Progenitor cell of endocrine pancreas (in vitro differentiated cells): ENCODE measurements at places on chromosomes 6 and 20. TPM values are rescaled to one million over a fixed set of nuclear protein-coding genes. Genes with fewer than 3 reads are reported as not detected.

DNA sequence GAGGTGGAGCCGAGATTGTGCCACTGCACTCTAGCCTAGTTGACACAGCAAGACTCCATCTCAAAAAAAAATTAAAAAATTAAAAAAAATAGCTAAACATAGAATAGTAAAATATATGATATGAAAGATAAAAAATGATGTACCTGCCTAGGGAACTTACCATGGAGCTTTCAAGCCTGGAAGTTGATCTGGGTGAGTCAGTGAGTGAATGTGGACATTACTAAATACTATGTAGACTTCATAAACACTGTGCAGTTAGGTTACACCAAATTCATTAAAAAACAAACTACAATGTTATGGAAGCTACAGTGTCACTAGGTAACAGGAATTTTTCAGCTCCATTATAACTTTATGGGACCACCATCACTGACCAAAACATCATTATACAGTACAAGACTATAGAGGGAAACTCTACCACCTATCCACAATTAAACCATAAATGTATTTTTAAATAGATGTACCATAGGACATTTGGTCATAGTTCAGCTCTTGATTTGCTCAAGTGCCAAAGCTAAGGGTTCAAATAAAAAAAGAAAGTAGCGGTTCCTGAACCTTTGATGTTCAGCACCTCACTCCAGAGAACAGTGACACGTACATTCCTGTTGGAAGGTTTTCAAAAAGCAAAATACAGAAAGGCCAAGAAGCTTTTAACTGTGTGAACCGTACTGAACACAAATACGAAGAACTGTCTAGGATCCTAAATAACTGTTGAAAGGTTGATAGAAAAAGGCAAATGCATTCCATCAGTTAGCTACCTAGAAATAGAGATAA, 52.4 kb upstream of the SPDEF start:
- no peaks in the 10 kb centered on the region for H3K27me3 ChIP-seq
- H3K27ac ChIP-seq = no peak overlapping the region
- no peak for DNase-seq
- peaks cover 8% of the 10 kb centered on the region for H3K4me1 ChIP-seq
- H3K36me3 ChIP-seq = peaks cover 4% of the 10 kb centered on the region

DNA sequence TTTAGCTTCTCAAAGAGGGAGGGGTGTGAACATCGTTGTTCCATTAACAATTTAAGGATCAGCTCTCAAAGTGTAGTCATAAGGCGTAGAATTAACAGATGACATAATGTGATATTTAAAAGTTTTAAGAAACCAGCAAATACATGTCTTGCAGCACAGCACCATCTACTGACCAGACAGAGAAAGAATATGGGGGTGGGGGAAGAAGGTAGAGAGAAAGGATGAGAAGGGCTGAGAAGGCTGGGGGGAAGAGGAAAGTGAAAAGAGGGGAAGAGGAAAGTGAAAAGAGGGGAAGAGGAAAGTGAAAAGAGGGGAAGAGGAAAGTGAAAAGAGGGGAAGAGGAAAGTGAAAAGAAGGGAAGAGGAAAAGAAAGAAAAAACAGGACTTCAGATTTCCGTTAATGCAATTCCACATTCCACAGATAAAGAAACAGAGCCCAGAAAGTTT, 80.9 kb downstream of the HAO1 start:
- no peaks in the 10 kb centered on the region for H3K36me3 ChIP-seq
- no peak for DNase-seq
- no peak overlapping the region for H3K27ac ChIP-seq

DNA sequence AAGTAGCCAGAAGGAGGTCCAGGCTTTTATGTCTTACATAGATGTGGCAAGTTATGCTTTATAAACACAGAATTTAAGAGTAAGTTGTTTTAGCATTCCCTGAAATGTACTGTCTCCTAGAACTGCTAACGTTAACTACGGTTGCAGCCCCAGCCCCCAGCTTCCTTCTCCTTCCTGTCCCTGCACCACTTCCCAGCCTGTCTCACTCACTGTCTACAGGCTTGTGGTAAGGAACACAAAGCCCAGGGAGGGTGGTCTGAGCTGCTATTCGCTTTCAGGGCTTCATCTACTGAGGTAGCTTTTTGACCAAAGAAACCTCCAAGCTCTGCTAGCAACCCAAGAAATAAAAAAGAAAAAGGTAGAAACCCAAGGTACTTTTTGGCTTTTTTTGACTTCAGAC, 35.9 kb downstream of the PCSK2 start:
- no peak overlapping the region for H3K27ac ChIP-seq
- H3K4me1 ChIP-seq = no peaks in the 10 kb centered on the region
- peaks cover 10% of the 10 kb centered on the region for H3K27me3 ChIP-seq
- DNase-seq = no peak

DNA sequence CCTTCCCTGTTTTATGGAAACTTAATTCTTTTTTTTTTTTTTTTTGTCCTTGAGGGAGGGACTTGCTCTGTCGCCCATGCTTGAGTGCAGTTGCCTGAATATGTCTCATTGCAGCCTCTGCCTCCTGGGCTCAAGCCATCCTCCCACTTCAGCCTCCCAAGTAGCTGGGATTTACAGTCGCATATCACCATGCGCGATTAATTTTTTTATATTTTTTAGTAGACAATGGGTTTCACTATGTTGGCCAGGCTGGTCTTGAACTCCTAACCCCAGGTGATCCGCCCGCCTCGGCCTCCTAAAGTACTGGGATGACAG, 654 bp downstream of the TMEM14C start:
- H3K27me3 ChIP-seq = no peaks in the 10 kb centered on the region
- DNase-seq = no peak
- H3K4me3 ChIP-seq = peak overlapping the region; percentile 86
- peak overlapping the region; percentile 97 for H3K27ac ChIP-seq
- H3K4me1 ChIP-seq = peaks cover 26% of the 10 kb centered on the region
- H3K36me3 ChIP-seq = peaks cover 8% of the 10 kb centered on the region

GRCh38 chr6:112468359-112468758, 121.2 kb downstream of the RFPL4B start:
- no peaks in the 10 kb centered on the region for H3K36me3 ChIP-seq
- H3K27ac ChIP-seq = no peak overlapping the region
- H3K4me3 ChIP-seq = no peak overlapping the region
- no peaks in the 10 kb centered on the region for H3K27me3 ChIP-seq

DNA sequence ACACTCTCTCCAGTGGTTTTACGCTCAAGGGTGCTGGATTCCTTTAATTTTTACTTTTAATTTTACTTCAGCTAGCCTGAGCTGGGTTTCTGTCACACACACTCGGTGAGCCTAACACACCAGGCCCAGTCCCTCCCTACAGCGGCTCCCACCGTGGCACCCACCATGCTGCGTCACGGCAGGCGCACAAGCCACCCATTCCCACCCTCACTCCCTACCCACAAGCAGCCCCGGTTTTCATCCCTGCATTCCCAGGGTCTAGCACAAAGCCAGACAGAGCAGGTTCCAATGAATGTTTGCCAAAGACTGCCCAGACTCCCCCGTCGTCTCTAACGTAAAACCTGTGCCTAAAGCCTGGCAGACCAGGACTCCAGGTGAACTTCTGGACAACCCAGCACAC, 50.3 kb downstream of the MYH7B start:
- peaks cover 36% of the 10 kb centered on the region for H3K36me3 ChIP-seq
- H3K4me1 ChIP-seq = no peaks in the 10 kb centered on the region
- no peak overlapping the region for H3K4me3 ChIP-seq
- DNase-seq = no peak
- peak overlapping the region; percentile 34 for H3K27ac ChIP-seq

GRCh38 chr6:146543211-146543939, at the start of gene RAB32:
TSS of gene RAB32 (plus strand) at chr6:146543833. CDS start at chr6:146543872, 39 bp downstream.
- DNase-seq = peak; percentile 85
- H3K36me3 ChIP-seq = no peaks in the 10 kb centered on the region
- peaks cover 18% of the 10 kb centered on the region for H3K4me1 ChIP-seq
- H3K27ac ChIP-seq = peak within 1 kb of the TSS; percentile 99

- no peak overlapping the region for H3K4me3 ChIP-seq
- peaks cover 4% of the 10 kb centered on the region for H3K36me3 ChIP-seq
- H3K27me3 ChIP-seq = peaks cover 6% of the 10 kb centered on the region
- no peak overlapping the region for H3K27ac ChIP-seq
Measured at GRCh38 chr20:50200482-50201104, 10.0 kb downstream of the CEBPB start.

- H3K4me3 ChIP-seq = no peak overlapping the region
- DNase-seq = no peak
- H3K36me3 ChIP-seq = peaks cover 5% of the 10 kb centered on the region
- H3K27me3 ChIP-seq = no peaks in the 10 kb centered on the region
- H3K4me1 ChIP-seq = peaks cover 65% of the 10 kb centered on the region
Measured at GRCh38 chr6:129696028-129696418, 14.0 kb downstream of the ARHGAP18 start.

DNA sequence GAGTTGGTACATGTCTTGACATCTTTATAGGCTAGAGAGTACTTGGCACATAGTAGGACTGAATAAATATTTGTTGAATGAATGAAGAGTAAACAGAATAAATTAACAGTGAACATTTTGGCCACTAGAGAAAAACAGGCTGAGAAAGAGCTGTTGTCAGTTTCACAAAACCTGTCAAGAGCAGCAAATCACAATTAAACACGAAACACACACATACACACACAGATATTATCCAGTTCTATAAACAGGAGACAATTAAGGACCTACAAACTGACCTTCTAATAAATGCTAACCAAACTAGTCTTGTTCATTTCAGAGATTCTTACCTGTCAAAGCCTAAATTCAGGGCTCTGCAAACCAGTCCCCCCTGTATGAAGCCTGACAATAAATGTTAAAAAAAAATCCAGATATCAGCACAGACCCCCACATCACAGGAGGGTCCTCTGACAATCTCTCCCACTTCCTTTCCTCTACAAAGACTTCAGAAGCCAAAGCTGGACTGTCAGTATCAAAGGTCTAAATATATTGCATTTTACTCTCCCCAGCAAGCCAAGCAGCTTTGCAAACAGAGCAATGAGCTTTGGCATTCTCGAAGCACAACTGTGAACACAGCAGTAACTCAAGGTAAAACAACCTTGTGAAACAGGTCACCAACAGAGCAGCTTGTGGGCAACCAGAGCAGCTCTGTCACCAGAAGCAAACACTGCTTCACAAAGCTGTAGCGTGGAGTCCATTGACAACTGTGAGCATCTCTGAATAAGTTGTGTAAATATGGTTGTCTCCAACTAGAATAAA, 229.9 kb downstream of the TBXT start:
- peaks cover 6% of the 10 kb centered on the region for H3K4me1 ChIP-seq
- H3K4me3 ChIP-seq = no peak overlapping the region
- H3K27ac ChIP-seq = no peak overlapping the region
- peaks cover 28% of the 10 kb centered on the region for H3K27me3 ChIP-seq
- no peaks in the 10 kb centered on the region for H3K36me3 ChIP-seq

Gene RSPO3
- 0.36 and 0.43 TPM in 2 replicates for total RNA-seq

Gene CST11
- total RNA-seq = not detected in 2 replicates

GRCh38 chr20:25238319-25239037, 9.4 kb upstream of the PYGB start:
- H3K4me3 ChIP-seq = no peak overlapping the region
- no peak overlapping the region for H3K27ac ChIP-seq
- peaks cover 38% of the 10 kb centered on the region for H3K4me1 ChIP-seq
- H3K27me3 ChIP-seq = peaks cover 7% of the 10 kb centered on the region
- H3K36me3 ChIP-seq = no peaks in the 10 kb centered on the region
- no peak for DNase-seq

- no peaks in the 10 kb centered on the region for H3K36me3 ChIP-seq
- H3K27ac ChIP-seq = no peak overlapping the region
- H3K4me1 ChIP-seq = peaks cover 11% of the 10 kb centered on the region
- no peak overlapping the region for H3K4me3 ChIP-seq
- H3K27me3 ChIP-seq = no peaks in the 10 kb centered on the region
Measured at GRCh38 chr6:142058551-142059290, 74.0 kb upstream of the GJE1 start.

Gene GMEB2
- total RNA-seq = 15.1 and 15.2 TPM in 2 replicates

GRCh38 chr6:2951728-2952127, 19.6 kb downstream of the SERPINB6 start:
- H3K4me1 ChIP-seq = peaks cover 10% of the 10 kb centered on the region
- H3K27me3 ChIP-seq = no peaks in the 10 kb centered on the region
- no peak for DNase-seq

Gene LKAAEAR1
- not detected in 2 replicates for total RNA-seq

DNA sequence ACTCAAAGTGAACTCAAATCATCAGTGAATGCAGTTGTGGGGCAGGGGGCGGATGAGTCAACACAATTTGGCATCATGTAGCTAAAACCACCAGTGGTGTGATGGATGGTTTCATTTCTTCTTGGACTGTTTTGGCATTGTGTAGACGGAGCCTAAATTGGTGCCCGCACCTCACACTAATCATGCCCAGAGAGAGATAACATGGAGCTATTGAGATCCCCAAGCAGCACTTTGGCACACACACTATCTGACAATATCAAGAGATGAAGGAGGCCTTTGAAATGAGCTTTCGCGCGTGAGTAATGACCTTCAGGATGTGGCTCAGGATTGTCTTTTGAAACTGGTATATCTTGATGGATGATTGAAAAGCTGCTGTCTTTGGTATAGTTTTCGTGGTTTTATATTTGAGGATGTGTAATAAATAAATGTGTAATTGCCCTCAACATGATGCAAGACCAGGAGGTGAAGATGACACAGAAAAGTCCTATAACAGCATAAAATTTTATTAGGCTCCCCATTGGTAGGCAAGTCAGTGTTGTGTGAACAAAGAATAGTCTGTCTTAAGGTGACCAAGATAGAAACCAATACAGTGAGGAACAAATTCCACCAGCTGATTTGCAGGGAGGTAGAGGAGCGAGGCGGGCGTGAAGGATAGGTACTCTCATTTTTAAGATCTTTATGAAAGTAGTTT, 174.2 kb downstream of the TSHZ2 start:
- DNase-seq = no peak
- H3K27ac ChIP-seq = no peak overlapping the region
- no peaks in the 10 kb centered on the region for H3K36me3 ChIP-seq
- peaks cover 43% of the 10 kb centered on the region for H3K4me1 ChIP-seq

Gene BPIFB1
- total RNA-seq = not detected in 2 replicates

DNA sequence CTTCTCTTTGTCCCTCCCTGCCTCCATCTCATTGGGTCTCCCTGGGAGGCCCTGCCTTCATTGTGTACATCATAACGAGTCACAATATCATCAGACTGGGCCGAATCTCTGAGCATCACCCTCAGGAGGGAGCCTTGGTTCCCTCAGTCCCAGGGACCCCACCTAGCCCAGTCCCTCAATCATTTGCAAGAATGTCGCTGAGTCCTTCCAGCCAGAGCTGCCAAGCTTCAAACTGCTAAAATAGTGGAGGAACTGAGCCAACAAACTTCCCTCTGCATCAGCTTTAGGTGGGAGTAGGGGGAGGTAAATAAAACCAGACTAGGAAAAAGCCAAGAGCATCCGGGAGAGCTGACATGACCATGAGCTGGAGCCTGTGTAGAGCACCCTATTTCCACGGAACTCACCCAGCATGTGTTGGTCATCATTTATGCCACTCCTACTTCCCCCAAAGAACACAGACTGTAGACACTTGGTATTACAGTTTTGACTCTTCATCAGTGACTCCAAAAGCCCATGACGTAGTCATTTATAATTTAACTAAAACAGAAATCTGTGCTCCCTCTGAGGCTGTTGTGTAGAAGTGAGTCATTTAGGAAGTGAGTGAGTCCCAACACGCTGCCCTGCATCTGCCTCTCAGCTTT, 28.8 kb upstream of the IL17A start:
- H3K27ac ChIP-seq = no peak overlapping the region
- H3K36me3 ChIP-seq = no peaks in the 10 kb centered on the region
- peaks cover 3% of the 10 kb centered on the region for H3K4me1 ChIP-seq
- no peak overlapping the region for H3K4me3 ChIP-seq
- H3K27me3 ChIP-seq = no peaks in the 10 kb centered on the region

- peaks cover 3% of the 10 kb centered on the region for H3K4me1 ChIP-seq
- H3K27me3 ChIP-seq = peaks cover 66% of the 10 kb centered on the region
- no peak overlapping the region for H3K27ac ChIP-seq
Measured at GRCh38 chr20:63005862-63006539, 763 bp downstream of the BHLHE23 start.

GRCh38 chr6:111767752-111768430, 105.4 kb downstream of the FYN start:
- no peak overlapping the region for H3K4me3 ChIP-seq
- no peaks in the 10 kb centered on the region for H3K27me3 ChIP-seq
- DNase-seq = no peak
- peak overlapping the region; percentile 74 for H3K27ac ChIP-seq
- H3K4me1 ChIP-seq = peaks cover 45% of the 10 kb centered on the region
- peaks cover 10% of the 10 kb centered on the region for H3K36me3 ChIP-seq

Gene SLC4A11
- total RNA-seq = 1.9 and 2.0 TPM in 2 replicates
